Astrocyte of the cerebellum (primary cell): ENCODE measurements at places on chromosomes 3 and 15.

- DNase-seq: no peak
These were observed 60.1 kb upstream of the PFN2 start for GRCh38 chr3:150030841-150031240.

DNA sequence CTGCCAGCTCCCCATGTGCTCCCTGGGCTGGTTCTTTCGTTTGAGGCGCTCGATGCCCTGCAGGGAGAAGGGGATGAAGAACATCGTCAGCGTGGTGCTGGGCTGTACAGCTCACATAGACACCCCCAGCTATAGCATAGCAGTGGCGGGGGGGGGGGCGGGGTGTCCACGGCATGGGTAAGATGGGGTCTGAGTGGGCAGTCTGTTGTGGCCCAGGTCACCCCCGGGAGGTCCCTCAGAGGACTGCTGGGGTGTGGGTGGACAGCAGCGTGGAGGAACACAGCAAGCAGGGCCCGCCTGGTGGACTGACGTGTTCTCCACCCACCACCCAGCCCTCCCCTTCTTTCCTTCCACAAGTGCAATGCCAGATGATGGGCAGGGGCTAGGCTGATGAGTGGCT, 43.7 kb downstream of the TGM4 start:
- DNase-seq: no peak

- DNase-seq: peak; percentile 18
These were observed 32.4 kb upstream of the ALCAM start for GRCh38 chr3:105334138-105334882.

GRCh38 chr15:64004056-64004455, 42.2 kb downstream of the DAPK2 start:
- no peak for DNase-seq

GRCh38 chr3:33061782-33062181, 35.2 kb downstream of the GLB1 start:
- DNase-seq: no peak

DNA sequence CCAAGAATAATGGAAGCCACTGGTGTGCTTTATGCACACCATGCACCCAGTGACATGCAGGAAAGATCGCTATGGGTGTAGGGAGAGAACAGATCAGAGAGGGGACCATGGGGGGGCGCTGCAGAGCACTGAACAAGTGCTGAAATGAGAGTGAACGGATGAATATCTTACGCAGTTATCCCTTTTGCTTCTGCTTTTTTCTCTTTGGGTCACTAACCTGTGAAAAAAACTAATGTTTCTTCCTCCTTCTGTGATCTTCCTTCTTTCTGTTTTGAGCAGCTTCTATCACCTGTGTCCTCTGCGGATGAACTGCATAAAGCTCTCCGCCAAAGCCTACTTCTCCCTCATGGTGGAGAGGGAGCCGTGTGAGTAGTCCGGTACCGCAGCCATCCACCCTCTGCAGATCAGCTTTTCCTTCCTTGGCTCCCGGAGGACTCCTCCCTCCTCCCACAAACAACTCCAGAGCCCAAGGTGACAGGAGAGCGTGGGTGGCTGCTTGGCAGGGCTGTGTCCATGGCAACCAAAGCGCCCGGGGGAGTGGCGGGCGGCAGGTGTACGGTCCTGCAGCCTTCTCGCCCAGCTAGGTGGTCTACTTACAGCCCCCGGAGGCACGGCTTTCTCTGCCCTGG, 106.2 kb downstream of the DGKG start:
- no peak for DNase-seq

DNA sequence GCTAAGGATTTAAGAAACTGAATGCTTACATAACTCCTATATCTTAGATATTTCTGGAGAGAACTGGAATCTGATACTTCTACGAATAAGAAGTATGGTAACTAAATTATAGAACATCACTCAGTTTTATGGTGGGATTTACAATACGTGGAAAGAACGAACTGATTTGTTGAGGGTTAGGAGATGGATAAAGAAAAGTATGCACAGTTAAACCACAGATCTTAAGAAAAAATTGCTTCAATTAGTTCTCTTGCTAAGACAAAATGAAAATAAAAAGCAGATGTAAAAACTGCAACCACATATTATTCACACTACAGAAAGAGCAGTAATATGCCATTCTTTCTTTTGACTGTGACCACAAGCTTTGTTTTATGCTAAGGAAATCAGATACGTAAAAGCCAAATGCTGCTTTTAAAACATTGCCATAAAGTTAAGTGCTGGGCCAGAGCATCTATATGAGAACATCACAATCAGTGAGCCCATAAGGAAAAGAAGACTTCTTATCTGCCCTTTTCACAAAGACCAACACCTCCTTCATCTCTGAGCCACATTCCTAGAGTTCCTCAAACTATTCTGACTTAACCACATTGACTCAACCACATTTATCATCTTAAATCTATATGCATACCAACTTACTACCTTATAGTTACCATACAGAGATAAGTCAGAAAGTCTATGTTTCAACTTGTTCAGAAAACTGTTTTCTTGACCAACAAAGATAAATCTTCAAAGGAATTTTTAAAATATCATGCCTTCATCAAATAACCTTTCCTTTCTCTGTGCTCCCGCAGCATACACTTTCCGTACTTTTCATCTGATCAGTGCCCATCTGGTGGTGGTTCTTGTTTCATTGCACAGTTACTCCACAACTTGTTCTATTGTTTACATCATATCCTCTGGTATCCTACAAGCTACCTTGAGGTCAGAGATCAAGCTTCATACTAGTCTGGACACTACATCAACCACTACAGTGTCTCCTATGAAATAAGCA, 61.7 kb downstream of the FSIP1 start:
- peak; percentile 74 for DNase-seq
